Fibroblast of skin of left quadriceps (primary cell): ENCODE measurements at places on chromosomes 7 and 10.

DNA sequence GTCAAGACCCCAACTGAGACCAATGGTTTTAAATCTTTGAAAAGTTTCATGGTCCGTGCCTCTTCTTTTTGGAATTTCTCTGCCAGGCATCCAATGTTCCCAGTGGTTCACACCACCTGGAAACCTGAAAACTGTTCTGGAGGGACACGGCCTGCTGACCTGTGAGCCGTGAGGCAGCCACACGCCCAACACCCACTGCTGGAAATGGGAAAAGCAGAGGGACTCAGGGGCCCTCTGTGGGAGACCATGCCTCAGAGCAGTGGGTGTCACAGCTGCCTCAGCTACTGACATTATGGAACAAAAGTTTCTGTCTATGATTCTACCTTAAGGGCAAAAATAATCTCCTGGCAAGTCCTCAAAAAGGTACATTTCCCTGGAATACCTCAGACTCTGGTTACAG lies 70.4 kb upstream of the VIPR2 start:
- DNase-seq = no peak

- DNase-seq = no peak
Observed at GRCh38 chr7:2123360-2123759, 109.4 kb downstream of the MAD1L1 start.

DNA sequence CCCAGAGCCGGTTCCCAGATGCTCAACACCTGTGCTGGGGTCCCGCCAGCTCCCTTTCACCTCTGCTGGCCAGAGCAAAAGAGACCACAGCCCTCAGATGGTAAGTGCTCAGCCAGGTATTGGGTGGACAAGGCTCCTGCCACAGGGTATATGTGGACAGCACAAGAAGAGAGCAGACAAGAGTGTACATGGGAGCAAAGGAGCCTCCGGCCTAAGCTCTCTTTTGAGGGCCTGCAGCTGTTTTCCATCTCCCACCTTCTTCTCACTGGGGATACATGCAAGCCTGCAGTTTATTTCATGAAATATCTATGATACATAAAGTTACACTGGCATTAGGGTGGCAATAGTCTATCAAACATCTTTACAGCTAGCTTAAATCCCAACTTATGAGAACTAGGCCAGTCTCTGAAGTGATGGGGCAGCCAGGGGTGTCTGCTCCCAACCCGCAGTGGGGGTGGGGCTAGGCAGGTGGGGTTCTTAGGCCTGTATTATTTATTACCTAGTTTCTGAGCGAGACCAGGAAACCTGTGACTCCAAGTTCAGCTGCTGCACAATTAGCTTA lies 50.4 kb upstream of the DDC start:
- no peak for DNase-seq

DNA sequence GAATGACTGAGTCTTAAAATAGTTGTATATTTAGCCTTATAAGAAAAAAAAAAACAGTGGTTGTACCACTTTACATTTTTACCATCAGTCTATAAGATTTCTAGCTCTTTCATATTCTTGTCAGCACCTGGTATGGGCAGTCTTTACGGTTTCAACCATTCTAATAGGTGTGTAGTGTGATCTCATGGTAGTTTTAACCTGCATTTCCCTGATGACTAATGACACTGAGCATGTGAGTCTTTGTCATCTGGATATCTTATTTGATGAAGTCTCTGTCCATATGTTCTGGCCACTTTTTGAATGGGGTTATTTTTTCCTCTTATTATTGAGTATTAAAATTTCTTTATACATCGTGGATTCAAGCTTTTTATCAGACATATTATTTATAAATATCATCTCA lies 365.3 kb upstream of the IGFBP3 start:
- DNase-seq = no peak

DNA sequence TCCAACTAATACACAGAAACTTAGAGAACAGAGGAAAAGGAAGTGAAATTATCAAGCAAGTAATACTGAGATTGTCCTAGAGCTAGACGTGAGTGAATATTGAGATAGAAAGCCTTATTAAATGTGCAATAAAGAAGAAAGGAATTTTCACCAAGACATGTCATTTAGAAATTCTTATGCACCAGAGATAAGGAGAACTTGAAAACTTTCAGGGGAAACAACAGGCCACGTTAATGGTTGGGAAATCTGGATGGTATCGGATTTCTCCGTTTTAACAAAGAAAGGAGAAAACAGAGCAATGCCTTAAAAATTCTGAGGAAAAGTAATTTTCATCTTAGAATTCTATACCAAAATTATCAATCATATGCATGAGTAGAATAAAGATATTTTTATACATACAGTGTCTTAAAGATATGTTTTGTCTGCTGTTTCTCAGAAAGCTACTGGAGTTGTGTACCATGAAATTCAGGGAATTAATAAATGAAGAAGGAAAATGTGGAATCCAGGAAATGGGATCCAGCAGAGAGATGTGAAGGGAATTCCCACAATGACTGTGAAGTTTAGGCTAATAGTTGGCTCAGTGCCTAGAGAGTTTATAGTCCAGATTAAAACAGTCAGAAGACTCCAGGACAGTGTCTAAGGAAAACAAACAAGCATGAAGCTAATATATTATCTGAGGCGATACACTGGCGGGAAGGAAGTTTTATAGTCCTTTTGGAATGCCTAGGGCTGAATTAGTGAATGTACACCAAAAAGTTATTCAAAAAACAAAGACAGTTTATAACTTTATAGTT lies 159.5 kb downstream of the PPP1R9A start:
- peak; percentile 38 for DNase-seq

DNA sequence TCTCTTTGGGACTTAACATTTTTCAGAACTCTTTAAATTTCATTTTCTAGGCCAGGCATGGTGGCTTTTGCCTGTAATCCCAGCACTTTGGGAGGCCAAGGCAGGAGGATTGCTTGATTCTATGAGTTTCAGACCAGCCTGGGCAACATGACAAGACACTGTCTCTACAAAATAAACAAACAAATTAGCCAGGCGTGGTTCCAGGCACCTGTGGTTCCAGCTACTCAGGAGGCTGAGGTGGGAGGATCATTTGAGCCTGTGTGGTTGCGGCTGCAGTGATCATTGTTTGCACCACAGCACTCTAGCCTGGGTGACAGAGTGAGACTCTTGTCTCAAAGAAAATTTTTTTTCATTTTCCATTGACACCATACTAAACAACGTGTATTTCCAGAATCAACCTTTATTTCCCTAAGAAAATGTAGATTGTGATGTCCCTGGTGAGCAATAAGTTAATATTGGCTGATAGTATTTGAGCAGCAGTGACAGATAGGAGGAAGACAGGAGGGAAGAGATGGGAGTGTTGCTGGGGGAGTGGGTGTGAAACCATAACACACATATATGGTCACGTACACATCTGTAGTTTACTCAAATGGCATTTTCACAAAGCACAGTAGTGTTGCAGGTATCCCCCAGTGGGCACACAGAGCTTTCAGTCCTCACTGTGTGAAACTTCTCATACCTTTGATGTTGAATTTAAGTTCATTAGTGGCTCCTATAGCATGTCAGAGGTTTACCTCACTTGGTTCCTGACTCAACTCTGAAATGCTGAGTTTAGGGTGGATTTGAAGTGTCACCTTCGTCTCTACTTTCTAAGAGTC lies 205.6 kb downstream of the AUTS2 start:
- DNase-seq = no peak

DNA sequence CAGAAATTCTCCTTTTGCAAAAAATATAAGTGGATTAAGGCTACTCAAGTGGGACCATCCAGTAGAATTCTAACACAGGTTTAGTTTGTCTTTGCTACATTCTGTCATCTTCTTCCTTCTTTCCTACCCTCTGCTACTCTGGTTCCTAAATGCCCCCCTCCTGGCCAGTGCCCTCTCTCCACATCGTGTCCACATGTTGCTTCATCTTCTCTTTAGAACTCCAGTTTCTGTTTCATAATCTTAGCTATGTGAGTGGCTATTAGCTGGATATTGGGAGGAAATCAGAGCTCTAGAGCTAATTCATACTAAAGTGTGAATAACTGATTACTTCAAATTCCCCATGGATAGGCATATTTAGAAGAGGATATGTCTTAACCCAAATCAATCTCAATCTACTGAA lies 528.5 kb downstream of the LRMDA start:
- no peak for DNase-seq

DNA sequence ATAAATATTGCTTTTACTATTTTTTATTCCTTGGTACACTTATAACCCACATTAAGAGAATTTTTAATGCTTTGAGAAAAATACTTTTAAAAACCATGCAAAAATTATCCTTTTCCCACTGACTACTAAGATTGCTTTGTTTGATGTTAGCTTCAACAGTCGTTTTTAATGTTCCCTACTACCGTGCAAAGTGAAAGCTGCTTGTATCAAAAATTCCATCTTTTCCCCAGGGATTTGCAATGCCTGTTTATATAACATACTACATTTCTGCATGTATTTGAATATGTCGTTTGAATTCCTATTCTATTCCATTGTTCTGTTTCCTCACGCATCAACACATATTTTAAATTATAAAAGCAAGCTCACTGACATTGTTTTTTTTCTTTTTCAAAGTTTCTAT lies 54.4 kb downstream of the TFPI2 start:
- DNase-seq = peak; percentile 36

GRCh38 chr7:30548845-30549244 lies 44.2 kb upstream of the GGCT start:
- peak; percentile 42 for DNase-seq

DNA sequence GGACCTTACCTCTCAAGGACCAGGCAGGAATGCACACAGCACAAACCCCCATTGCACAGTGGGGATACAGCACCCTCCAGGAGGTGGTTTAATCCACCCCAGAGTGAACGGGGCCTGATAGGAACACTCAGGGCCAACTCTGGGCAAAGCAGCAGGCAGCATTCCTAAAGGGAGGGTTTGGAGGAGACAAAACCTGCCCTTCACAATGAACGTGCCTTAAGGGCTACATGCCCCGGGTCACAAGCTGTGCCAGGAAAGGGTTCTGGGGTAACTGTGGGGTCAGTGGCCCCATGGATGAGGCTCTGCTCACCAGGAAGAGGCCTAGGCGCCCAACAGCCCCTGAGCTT lies 1.1 kb downstream of the GPRIN2 start:
- no peak for DNase-seq

DNA sequence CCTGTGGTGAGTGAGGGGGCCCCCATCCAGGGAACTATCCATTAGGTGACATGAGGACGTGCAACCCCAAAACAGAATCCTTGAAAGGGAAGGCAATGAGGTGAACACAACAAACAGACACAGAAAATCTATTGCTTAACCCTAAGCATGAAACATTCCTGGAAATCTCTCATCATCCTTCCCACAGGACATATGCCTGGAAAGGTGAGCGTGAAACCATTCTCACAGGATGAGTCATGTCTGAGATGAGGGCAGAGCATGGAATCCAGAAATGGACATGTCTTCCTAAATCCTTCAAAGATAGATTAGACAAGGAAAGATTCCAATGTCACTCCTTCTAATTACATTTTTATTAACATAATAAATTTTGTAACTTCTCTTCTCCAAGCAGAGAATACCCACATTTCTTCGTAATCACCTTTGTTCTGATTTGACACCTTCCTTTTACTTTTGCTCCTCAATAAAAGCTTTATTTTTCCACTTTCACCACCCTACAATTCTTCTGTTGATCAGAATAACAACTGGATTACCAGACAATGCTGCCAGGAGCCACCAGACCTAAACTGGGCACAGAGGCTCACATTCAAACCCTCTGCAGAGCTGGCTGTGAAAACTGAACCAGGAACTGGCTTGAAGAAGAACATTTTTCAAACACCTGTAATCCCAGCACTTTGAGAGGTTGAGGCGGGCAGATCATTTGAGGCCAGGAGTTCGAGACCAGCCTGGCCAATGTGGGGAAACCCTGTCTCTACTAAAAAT lies 67.2 kb downstream of the COBL start:
- no peak for DNase-seq

DNA sequence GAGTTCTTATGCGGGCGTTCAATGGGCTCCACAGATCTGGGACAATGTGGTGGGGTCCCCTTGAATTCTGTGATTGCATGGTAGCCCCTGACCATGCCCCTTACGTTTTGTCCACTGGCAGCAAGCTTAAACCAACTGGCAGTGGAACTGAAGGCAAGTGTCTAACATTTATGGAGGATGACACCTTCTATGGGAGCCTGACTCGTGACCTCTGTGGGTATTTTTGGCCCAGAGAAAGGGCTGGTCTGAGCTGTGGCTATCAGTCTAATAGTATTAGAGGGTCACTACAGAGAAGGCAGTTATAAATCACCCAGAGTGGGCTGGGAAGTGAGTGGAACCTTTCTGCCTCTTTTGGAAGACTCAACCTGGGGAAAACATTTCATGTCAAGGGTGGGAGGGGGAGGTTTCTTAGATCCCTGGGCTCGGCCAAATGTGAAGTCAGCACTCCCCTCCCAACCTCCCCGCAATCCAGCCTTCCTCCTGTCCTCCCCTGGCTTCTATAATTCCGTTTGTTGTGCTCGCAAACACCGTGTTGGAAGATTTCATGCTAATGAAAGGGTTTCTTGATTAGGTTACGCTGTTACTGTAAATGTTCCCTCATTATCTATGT lies 322.7 kb downstream of the RPS24 start:
- no peak for DNase-seq

DNA sequence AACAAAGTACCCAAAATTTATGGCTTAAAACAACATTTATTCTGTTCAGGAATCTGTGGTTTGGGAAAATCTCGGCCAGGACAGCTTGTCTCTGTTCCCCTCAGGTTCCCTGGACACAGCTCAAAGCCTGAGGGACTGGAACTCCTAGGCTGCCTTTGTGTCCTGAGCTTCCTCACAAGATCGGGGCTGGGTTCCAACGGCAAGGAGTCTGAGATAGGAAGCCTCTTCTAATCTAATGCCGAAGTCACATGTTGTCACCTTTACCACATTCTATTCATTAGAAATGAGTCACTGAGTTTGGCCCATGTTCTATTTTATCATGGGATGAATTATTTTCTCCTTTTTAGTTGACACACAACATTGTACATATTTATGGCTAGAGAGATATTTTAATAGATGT lies 80.5 kb downstream of the ANKRD26 start:
- DNase-seq = no peak

DNA sequence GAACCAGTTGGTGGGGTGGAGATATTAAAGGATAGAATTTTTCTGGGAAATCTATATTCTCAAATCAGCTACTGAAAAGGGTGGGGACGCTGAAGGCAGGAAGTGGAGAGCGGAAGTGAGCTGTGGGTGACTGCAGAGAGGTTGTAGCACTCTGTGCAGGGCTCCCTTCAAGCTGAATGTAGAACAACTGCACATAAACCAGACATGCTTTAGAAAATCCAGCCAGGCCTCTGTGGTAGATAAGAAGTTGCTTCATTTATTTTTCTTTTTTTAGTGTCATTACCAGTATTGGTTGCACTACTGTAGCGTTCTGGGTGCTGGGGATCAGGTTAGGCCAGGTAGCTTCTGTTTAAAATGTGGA lies 127.8 kb downstream of the CELF2 start:
- no peak for DNase-seq

- DNase-seq = no peak
Observed at GRCh38 chr7:123674399-123675180, 18.9 kb downstream of the LMOD2 start.

GRCh38 chr10:72756674-72757385 lies 64.9 kb downstream of the MCU start:
- DNase-seq = no peak
